Cardiac muscle cell (in vitro differentiated cells and primary cell): ENCODE measurements at places on chromosomes 2 and 18. TPM values are rescaled to one million over a fixed set of nuclear protein-coding genes. Genes with fewer than 3 reads are reported as not detected.

GRCh38 chr2:240472078-240472790 is 36.8 kb downstream of the GPC1 start:
- no peak overlapping the region for H3K4me3 ChIP-seq
- DNase-seq, result no peak
- no peaks in the 10 kb centered on the region for H3K4me1 ChIP-seq

GRCh38 chr2:218344090-218344754 is 12.4 kb upstream of the CATIP start:
- no peaks in the 10 kb centered on the region for H3K4me1 ChIP-seq
- no peaks in the 10 kb centered on the region for H3K27me3 ChIP-seq
- H3K4me3 ChIP-seq, result no peak overlapping the region
- no peaks in the 10 kb centered on the region for H3K36me3 ChIP-seq
- no peak for DNase-seq

- no peaks in the 10 kb centered on the region for H3K27me3 ChIP-seq
- no peak for DNase-seq
- no peak overlapping the region for H3K27ac ChIP-seq
- H3K36me3 ChIP-seq, result no peaks in the 10 kb centered on the region
- no peak overlapping the region for H3K4me3 ChIP-seq
- no peaks in the 10 kb centered on the region for H3K4me1 ChIP-seq
Measured at GRCh38 chr18:21672521-21673267, 31.9 kb downstream of the ABHD3 start.

DNA sequence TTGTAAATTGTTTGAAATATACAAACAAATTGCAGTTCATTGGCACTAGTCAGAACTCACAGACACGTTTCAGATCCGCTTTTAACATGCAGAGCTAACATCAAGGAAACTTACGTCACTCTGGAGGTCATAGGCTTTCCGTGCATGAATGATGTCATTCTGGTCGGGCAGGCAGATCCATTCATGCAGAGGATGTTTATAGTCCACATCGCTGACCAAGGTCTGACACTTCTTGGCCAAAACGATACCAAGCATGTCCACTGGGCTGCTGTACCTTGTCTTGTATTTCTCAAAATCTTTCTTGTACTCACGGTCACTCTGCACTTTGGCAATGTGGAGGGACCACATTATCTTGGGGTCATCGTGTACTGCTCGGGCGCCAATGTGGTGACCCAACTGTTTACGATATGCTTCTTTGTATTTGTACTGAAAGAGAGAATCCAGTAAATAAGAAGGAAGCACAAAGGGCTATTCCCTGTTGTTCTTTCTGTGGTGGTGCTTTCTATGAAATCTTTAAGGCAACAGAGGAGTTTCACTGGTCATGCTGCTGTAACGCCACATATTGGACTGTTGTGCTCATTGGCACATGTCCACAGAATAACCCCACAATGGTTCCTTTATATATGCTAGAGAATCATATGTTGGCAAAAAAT is 114.8 kb downstream of the NEB start:
- no peak overlapping the region for H3K27ac ChIP-seq
- no peaks in the 10 kb centered on the region for H3K36me3 ChIP-seq
- peak; percentile 50 for DNase-seq
- H3K4me3 ChIP-seq, result no peak overlapping the region
- no peaks in the 10 kb centered on the region for H3K27me3 ChIP-seq

DNA sequence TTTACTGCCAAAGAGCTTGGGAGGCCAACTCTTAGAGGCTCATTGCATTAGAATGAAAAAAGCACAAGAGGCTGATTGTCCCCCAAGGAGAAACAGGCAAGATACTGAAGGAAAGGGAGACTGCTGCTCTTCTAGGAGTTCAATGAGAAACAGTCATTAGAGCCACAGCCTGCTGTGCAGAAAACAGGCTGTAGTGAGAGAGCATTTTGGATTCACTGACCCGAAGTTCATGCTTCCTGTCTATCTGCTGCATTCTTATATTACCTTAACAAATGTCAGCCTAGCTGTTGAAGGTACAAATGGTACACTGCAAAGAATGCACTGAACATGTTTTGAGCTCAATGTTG is 423.3 kb downstream of the SETBP1 start:
- no peak for DNase-seq
- no peak overlapping the region for H3K27ac ChIP-seq
- H3K27me3 ChIP-seq, result no peaks in the 10 kb centered on the region
- H3K4me3 ChIP-seq, result no peak overlapping the region
- no peaks in the 10 kb centered on the region for H3K36me3 ChIP-seq

DNA sequence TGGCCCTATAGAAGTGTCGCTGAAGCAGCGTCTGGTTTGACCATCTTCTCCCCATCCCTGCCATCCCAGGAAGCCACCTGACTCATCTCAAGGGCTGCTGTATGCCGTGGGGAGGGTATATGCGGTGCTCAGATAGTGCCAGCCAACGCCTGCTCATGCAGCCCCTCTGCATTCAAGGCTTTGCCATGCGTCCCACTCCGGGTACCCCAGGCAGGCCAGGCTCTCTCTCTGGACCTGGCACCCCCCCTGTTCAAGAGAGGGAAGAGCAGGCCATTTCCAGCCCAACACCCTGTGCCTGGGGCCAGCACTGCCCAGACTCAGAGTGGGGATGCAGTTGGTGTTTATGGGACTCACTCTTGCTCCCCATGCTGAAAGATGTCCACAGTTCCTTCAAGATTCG is 130.0 kb downstream of the GLI2 start:
- no peak overlapping the region for H3K27ac ChIP-seq
- no peaks in the 10 kb centered on the region for H3K36me3 ChIP-seq
- H3K27me3 ChIP-seq, result no peaks in the 10 kb centered on the region
- DNase-seq, result no peak
- no peak overlapping the region for H3K4me3 ChIP-seq
- H3K4me1 ChIP-seq, result peaks cover 39% of the 10 kb centered on the region

GRCh38 chr2:63790906-63791305 is 50.8 kb upstream of the UGP2 start:
- no peak for DNase-seq
- no peaks in the 10 kb centered on the region for H3K4me1 ChIP-seq
- no peaks in the 10 kb centered on the region for H3K36me3 ChIP-seq
- no peaks in the 10 kb centered on the region for H3K27me3 ChIP-seq
- H3K27ac ChIP-seq, result no peak overlapping the region

DNA sequence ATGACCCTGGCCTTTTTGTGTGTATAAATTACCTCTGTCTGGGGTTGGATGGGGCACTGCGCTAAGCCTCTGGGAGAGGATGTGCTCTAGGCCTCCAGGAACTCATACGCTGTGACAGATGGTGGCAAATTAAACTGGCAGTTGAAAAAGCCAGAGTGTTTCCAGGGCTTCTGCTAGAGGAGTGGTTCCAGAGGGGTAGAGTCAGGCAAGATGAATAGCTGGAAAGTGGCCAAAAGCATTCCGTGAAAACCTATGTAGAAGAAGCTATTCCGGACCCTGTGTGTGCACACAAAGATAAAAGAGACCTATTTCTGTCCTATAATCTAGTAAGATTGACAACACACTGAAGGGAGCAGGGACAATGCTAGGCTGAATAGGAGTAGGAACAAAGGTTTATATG is 84.8 kb downstream of the ACTR3 start:
- no peaks in the 10 kb centered on the region for H3K4me1 ChIP-seq
- DNase-seq, result no peak
- no peak overlapping the region for H3K4me3 ChIP-seq
- no peaks in the 10 kb centered on the region for H3K27me3 ChIP-seq

DNA sequence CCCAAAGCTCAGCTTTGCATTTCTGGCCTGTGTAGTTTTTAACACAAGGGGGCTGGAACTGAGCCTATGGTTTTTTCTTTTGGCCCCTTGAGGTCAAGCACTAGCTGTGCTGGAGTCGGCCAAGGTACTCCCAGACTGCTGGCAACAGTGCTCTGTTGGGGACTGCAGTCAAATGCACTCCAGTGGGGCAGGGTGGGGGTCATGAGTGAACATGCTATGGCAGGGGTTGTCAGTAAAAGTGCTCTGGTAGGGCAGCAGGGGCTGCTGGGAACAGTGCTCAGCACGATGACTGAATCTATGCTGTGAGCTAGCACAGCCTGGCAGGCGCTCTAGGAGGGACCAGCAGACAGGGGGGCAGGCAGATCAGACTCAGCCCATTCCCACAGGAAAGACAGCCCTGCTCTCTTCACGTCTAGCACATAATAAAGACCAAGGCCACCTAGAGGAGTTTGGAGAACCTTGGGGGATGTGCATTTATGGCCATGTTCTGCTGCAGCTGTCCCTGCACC is 55.0 kb upstream of the CERS6 start:
- no peak for DNase-seq
- H3K27ac ChIP-seq, result no peak overlapping the region
- H3K4me1 ChIP-seq, result no peaks in the 10 kb centered on the region
- H3K27me3 ChIP-seq, result no peaks in the 10 kb centered on the region

GRCh38 chr18:23867006-23867405 is 147.5 kb upstream of the TTC39C start:
- DNase-seq, result no peak
- no peaks in the 10 kb centered on the region for H3K27me3 ChIP-seq
- no peak overlapping the region for H3K27ac ChIP-seq
- H3K36me3 ChIP-seq, result no peaks in the 10 kb centered on the region

DNA sequence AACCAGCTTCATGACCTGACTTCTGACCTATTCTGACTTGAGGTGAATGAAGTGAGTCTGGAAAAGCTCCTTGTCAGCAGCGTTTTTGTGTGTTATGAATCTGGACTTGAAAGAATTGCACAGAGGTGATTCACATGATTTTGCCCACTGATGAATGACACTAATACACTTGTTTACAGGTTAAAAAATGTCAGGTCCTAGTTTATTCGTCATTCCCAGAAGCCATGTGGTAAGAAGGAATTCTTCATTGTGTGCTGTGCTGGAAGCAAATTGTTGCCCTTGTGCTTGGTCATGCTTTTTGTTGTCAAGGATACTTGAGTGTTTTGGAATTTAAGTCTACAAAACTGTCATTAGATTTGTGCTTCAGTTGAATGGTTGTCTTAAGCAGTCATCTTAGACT is 15.5 kb downstream of the SEC11C start:
- H3K27me3 ChIP-seq, result no peaks in the 10 kb centered on the region
- peaks cover 10% of the 10 kb centered on the region for H3K4me1 ChIP-seq
- no peak overlapping the region for H3K4me3 ChIP-seq
- no peak overlapping the region for H3K27ac ChIP-seq
- H3K36me3 ChIP-seq, result no peaks in the 10 kb centered on the region
- no peak for DNase-seq

- H3K27ac ChIP-seq, result peak overlapping the region; percentile 76
- peaks cover 7% of the 10 kb centered on the region for H3K4me1 ChIP-seq
- H3K4me3 ChIP-seq, result no peak overlapping the region
- H3K36me3 ChIP-seq, result no peaks in the 10 kb centered on the region
Measured at GRCh38 chr2:86566158-86566820, 3.0 kb upstream of the CHMP3 start.

- H3K36me3 ChIP-seq, result no peaks in the 10 kb centered on the region
- no peak for DNase-seq
- H3K27me3 ChIP-seq, result no peaks in the 10 kb centered on the region
Measured at GRCh38 chr2:83640506-83640905, 818.6 kb downstream of the SUCLG1 start.

GRCh38 chr2:27762951-27763906 is 8.3 kb upstream of the MRPL33 start:
- DNase-seq, result no peak
- no peak overlapping the region for H3K4me3 ChIP-seq
- peaks cover 15% of the 10 kb centered on the region for H3K27me3 ChIP-seq
- H3K27ac ChIP-seq, result no peak overlapping the region
- no peaks in the 10 kb centered on the region for H3K4me1 ChIP-seq
- H3K36me3 ChIP-seq, result no peaks in the 10 kb centered on the region

- no peak overlapping the region for H3K27ac ChIP-seq
- no peak overlapping the region for H3K4me3 ChIP-seq
- H3K36me3 ChIP-seq, result no peaks in the 10 kb centered on the region
Measured at GRCh38 chr2:237190966-237191713, 105.5 kb downstream of the COPS8 start.

- H3K27me3 ChIP-seq, result no peaks in the 10 kb centered on the region
- no peaks in the 10 kb centered on the region for H3K36me3 ChIP-seq
- H3K27ac ChIP-seq, result no peak overlapping the region
- H3K4me1 ChIP-seq, result no peaks in the 10 kb centered on the region
- H3K4me3 ChIP-seq, result no peak overlapping the region
Measured at GRCh38 chr2:223300326-223300725, 248.3 kb downstream of the KCNE4 start.

DNA sequence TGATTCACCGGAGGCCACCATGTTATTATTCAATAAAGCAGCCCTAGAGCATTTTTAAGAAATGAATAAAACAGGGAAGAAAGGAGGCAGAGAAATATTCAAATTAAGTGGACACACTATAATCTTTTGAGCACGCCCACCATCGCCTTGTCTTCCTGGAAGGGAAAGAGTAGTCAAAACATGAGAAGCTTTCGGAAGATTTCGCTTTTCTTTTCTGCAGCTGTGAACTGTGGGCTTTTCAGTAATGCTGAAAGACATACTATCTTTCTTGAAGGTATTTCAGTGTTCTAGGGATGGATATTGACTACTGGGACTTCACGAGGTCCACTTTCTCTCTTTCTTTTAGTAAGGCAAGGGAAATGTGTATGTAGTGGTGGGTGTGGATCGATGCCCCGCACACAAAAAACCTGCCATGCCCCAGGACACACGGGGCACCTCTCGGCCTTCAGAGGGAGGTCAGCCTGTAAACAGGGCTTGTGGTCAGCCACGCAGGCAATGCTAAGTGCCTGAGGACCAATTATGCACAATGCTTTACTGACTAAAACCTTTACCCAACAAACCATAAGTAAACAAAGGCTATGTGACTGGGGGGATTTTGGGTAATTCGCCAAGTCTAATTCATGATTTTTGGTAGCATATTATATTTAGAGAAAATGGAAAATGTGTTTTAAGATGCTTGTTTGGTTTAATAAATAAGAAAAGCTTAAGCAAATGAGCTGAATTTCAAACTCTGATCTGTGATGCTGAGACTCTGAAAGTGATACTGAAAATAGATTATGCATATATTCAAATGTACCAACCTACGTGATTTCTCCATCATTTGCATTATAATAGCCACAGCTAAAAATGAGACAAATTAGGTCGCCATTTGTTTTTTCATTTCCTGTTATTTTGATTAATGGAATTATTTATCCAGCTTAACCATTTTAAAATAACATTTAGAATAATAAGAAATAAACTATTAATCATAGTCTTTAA is 130.5 kb downstream of the ZNF516 start:
- no peak overlapping the region for H3K27ac ChIP-seq
- H3K4me1 ChIP-seq, result no peaks in the 10 kb centered on the region
- no peaks in the 10 kb centered on the region for H3K27me3 ChIP-seq
- H3K36me3 ChIP-seq, result peaks cover 15% of the 10 kb centered on the region
- DNase-seq, result no peak
- no peak overlapping the region for H3K4me3 ChIP-seq

Gene ZAP70
- 2.7 and 7.3 TPM in 2 replicates for total RNA-seq

Gene MAL
- total RNA-seq, result 0.49 TPM in 1 of 2 replicates, not detected in the other
